ENCODE measurements at places on chromosomes 1 and 21.

GRCh38 chr1:54652168-54652567 lies 10.6 kb downstream of the MROH7 start:
- no peak for DNase-seq

- no peak for DNase-seq
Observed at GRCh38 chr1:39395357-39395831, 96.0 kb upstream of the BMP8A start.

GRCh38 chr1:30334767-30335166 lies 388.6 kb downstream of the MATN1 start:
- no peak for DNase-seq

DNA sequence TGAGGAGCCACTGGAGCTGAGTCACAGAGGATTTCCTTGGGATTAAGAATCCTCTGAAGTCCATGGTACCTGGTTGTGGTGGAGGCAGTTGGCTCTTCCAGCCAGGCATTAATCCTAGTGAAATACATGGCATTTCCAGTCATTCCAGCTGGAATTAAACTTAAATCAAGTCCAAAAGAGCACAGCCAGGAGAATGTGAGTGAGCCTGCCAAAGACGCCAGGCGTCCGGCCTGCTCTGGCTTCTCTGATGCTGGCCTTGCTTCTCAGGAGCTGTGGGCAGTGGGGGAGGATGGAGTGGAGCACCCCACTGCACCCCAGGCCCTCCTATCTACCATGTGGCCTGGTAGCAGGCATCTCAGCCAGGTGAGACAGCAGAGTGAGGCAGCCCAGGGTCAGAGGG lies 23.4 kb upstream of the TENT5C start:
- no peak for DNase-seq

- no peak for DNase-seq
Observed at GRCh38 chr1:42838482-42839190, 7.8 kb upstream of the ZNF691 start.

GRCh38 chr21:36955783-36956182 lies 10.7 kb downstream of the HLCS start:
- no peak for DNase-seq

- DNase-seq = no peak
Observed at GRCh38 chr1:168947041-168947440, 159.4 kb upstream of the ATP1B1 start.

GRCh38 chr1:55708781-55709180 lies 493.6 kb upstream of the USP24 start:
- DNase-seq = no peak

DNA sequence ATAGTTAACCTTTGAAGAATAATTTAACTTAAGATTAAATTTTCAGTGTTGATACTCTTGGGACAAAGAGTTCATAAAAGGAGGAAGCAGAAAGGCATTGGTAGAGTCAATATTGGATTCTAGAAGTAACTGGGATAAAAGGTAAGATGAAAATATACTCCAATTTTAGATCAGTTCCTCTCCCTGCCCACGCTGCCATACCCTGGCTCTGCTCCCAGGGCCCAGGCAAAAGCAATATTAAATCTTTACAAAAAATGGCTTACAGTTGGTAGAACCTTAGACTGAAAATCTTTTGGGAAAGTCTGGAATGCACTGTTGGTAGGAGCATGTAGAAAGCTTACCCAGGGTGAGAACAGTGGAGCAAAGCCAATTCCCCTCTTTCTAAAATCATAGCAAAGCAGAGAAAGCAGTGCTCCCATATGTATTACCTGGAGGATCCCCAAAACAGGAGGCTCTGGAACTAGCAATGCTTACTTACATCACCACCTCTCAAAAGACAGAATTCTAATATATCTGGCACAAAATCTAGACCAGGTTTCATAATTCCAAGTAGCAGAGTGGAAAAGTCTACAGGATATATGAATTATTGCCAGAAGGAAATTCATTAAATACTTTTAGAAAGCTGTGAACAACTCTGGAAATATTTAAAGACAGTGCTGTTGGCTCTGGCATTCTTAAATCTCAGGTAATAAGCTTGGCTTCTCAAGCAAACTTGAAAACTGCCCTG lies 24.5 kb downstream of the KIAA0319L start:
- DNase-seq = no peak

GRCh38 chr1:53077599-53077965 lies 15.6 kb downstream of the PODN start:
- no peak for DNase-seq

GRCh38 chr1:76951153-76951552 lies 83.9 kb downstream of the ST6GALNAC5 start:
- no peak for DNase-seq

DNA sequence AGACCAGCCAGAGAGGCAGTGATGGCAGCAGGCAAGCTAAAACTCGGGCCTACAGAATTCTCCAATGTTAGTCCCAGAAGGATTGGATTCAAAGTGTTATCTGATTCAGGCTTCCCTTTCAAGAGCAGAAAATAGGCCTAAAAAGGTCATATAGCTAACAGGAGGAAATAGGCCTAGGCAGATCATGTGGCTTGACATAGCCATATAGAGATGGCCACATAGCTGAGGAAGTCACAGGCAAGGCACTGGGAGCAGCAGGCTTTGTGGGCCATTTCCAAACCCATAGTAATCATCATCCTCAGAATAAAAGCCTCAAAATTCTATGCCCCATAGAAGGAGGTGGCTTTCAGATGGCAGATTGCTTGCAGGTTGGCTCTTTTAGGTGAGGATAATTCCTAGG lies 29.0 kb upstream of the LMO4 start:
- DNase-seq = no peak

DNA sequence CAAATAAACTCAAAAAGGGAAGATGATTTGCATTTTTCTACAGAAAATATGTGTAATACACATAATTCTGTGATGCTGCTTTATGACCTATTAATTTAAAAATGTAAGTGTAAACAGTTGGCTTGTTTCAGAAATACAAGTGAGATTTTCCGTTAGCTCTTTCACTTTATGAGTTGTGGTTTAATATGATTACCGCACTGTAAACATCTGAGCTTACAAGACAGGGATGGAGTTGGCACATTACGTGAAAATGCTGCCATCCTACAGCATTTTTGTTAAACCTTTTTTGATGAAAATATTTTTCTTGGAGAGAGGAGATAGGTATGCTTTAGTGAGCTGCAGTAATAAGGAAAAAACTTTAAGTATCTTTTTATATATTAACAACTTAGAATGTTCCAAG lies 426.8 kb upstream of the ADAMTS5 start:
- DNase-seq = no peak

DNA sequence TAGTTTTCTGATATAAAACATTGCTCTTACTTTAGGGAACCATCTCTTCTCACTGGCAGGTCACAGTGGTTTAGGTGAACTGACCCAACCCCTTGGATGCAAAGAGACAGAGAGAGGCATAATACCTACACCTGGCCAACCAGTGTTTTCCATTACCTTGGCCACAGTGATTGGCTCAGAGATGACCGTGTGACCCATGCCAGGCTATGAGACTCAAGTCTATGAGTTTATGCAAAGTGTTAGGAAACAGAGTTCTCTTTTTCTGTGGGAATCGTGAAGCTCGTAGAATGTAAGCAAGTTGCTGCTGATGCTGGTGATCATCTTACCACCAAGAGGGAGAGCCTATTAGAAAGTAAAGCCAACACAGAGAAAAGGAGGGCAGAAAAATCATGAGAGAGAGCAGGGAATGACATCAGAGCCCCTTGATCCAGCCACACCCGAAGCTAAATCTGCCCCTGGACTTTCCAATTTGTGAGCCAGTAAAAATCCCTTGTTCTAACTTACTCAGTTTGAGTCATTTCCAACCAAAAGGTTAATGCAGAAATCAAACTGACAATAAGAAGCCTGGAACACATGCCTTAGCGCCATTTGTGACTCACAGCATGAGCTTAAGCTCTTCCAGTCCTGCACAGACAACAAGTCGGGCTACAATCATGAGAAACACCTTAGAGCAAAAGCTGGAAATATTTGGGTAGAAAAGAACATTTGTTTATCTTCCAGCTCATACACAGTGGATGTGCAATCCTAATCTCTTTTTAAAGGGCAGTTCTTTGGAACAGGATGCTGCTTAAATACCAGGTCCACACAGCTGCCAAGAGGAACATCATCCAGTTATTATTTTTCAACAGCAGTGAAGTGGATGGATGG lies 81.3 kb upstream of the KAZN start:
- no peak for DNase-seq
